Thoracic aorta endothelial cell (primary cell): ENCODE measurements at places on chromosomes 13 and 19. TPM values are rescaled to one million over a fixed set of nuclear protein-coding genes. Genes with fewer than 3 reads are reported as not detected.

The ZNF154 gene
- 0.79 and 1.6 TPM in 2 replicates for total RNA-seq

The ZFP14 gene
- 2.8 and 3.1 TPM in 2 replicates for total RNA-seq

The WDR87 gene
- not detected in 2 replicates for total RNA-seq

The ZNF90 gene
- total RNA-seq: 1.4 and 2.0 TPM in 2 replicates

The KLK3 gene
- not detected in 2 replicates for total RNA-seq

The PSG1 gene
- not detected in 2 replicates for total RNA-seq

The LRFN3 gene
- 4.4 and 6.1 TPM in 2 replicates for total RNA-seq

The THAP8 gene
- 0.80 and 1.1 TPM in 2 replicates for total RNA-seq

The SIGLEC11 gene
- 0.13 TPM in 1 of 2 replicates, not detected in the other for total RNA-seq

The FXYD3 gene
- total RNA-seq: not detected in 2 replicates

The TMPRSS9 gene
- under 0.01 TPM in 1 of 2 replicates, not detected in the other for total RNA-seq

The KLK4 gene
- not detected in 2 replicates for total RNA-seq

The PSG2 gene
- total RNA-seq: not detected in 2 replicates

The ARL11 gene
- 0.13 and 0.22 TPM in 2 replicates for total RNA-seq

The DIS3 gene
- 63.8 and 77.0 TPM in 2 replicates for total RNA-seq

The CYP2A6 gene
- not detected in 2 replicates for total RNA-seq

The ZNF888 gene
- 3.7 and 5.0 TPM in 2 replicates for total RNA-seq

The ZIC2 gene
- total RNA-seq: 0.14 TPM in 1 of 2 replicates, not detected in the other

The OR7C2 gene
- total RNA-seq: not detected in 2 replicates

The CLEC17A gene
- total RNA-seq: not detected in 2 replicates

The GPR12 gene
- total RNA-seq: not detected in 2 replicates

The LGALS7B gene
- total RNA-seq: not detected in 2 replicates

The PSPC1 gene
- 82.0 and 96.9 TPM in 2 replicates for total RNA-seq

The CASP14 gene
- total RNA-seq: not detected in 2 replicates

The CYSLTR2 gene
- under 0.01 TPM in 1 of 2 replicates, not detected in the other for total RNA-seq
